ENCODE measurements at places on chromosomes 5 and 9.

- no peak for DNase-seq
Measured at GRCh38 chr5:6496636-6497035, 48.0 kb downstream of the UBE2QL1 start.

GRCh38 chr9:34383904-34384303 lies 7.2 kb upstream of the MYORG start:
- no peak for DNase-seq

- DNase-seq: no peak
Measured at GRCh38 chr9:70561111-70561510, 146.7 kb upstream of the KLF9 start.

DNA sequence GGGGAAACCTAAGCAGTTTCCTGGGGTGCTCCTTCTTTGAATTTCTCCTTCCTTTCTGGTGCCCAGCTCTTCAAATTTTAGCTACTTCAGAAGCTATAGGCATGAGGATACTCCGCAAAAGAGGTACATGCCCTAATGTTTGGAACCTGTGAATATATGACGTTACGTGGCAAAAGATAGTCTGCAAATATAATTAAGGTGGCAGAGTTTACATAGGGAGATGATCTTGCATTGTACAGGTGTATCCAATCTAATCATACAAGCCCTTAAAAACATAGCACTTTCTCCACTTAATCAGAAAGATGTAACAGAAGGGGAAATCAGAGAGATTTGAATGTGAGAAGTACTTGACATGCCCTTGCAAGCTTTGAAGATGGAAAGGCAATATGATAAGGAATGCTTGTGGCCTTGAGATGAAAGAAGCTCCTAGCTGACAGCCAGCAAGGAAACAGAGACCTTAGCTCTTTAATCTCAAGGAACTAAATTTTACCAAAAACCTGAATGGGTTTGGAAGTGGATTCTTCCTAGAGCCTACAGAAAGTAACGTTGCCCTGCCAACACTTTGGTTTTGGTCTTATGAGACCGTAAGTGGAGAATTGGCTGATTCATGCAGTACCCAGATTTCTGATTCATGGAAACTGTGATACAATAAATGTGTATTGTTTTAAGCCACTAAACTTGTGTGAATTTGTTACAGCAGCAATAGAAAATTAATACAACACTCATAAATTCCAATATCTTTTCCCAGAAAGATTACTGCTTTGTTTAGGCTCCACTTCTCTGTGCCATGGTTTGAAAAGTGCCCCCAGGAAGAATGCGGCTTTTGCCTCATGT lies 268.4 kb downstream of the FAM170A start:
- DNase-seq: peak; percentile 39

DNA sequence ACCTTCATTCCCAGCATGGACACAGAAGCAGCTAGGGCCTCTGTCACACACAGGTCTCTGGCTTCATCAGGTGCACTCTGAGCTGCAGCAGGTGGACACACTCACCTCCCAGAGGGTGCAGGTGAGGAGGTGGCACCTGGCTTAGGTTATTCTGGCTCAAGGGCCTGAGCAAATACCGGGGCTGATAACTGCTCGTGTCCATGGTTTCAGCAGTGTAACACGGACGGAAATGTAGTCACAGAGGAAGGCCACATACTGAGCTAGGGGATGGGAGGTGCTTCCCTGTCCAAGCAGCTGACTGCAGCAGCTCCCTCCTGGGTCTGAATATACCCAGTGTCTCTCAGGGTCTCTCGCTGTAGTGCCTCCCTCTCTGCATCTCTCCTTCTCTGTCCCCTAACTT lies 5.7 kb downstream of the PHF2 start:
- DNase-seq: peak; percentile 24

DNA sequence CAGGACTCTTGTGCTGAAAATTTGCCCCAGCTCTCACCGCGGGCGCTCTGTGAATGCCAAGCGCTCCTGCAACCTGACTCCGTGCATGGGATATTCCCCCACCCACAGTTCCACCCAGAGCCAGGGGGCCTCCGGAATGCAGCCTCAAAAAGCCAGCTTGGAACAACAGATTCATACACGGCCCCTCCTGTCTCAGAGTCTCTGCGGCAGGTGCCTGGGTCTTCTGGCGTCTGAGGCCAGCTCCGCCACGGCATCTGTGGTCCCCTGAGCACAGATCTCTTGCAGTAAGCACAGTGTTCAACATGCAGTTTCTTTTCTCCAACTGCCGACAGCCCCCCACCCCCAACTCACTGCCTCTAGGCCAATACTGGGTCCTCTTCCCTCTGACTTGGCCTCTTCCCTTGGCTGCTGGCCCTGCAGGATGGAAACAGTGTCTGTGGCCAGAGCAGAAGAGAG lies 355.7 kb upstream of the IRX2 start:
- no peak for DNase-seq

GRCh38 chr9:89383030-89383720 lies 64.9 kb downstream of the SECISBP2 start:
- DNase-seq: no peak

DNA sequence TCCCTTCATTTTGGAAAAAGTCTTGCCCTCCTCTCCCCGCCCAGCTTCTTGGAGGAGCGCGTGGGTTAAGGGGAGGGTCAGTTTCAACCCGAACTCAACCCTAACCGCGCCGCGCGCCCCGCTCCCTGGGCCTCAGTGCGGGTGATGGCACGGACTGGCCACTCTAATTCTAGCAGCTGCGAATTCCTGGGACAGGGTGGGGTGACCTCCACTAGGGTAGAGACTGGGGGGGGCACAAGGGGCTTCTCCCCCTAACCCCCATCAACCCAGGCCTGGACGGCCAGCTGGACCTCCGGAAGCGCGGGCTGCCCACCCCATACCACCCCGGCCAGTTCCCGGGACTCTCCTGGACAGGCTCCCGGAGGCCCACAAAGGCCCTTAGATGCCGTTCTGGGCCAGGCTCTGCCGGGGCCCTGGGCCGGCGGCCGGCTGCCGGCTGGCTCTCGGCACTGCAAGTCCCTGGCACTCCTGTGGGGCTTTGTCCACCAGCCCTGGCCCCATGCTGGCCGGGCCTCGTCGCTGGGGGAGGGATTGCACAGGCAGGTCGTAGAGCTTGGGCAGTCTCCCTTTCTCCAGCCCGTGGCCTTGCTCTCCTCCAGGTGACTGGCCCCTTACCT lies 7.2 kb upstream of the PSD2 start:
- DNase-seq: peak; percentile 47

GRCh38 chr9:22913518-22913917 lies 466.9 kb downstream of the DMRTA1 start:
- no peak for DNase-seq

- no peak for DNase-seq
Measured at GRCh38 chr5:52767766-52768480, 19.8 kb upstream of the ITGA1 start.

GRCh38 chr9:69526699-69527098 lies 145.5 kb downstream of the APBA1 start:
- no peak for DNase-seq

DNA sequence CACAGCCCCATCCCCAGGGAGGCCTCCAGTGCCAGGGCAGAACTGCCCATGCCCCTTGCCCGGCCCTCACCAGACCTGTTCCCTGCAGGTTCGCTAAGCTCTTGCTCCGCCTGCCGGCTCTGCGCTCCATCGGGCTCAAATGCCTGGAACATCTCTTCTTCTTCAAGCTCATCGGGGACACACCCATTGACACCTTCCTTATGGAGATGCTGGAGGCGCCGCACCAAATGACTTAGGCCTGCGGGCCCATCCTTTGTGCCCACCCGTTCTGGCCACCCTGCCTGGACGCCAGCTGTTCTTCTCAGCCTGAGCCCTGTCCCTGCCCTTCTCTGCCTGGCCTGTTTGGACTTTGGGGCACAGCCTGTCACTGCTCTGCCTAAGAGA lies 110.1 kb downstream of the RXRA start:
- no peak for DNase-seq

DNA sequence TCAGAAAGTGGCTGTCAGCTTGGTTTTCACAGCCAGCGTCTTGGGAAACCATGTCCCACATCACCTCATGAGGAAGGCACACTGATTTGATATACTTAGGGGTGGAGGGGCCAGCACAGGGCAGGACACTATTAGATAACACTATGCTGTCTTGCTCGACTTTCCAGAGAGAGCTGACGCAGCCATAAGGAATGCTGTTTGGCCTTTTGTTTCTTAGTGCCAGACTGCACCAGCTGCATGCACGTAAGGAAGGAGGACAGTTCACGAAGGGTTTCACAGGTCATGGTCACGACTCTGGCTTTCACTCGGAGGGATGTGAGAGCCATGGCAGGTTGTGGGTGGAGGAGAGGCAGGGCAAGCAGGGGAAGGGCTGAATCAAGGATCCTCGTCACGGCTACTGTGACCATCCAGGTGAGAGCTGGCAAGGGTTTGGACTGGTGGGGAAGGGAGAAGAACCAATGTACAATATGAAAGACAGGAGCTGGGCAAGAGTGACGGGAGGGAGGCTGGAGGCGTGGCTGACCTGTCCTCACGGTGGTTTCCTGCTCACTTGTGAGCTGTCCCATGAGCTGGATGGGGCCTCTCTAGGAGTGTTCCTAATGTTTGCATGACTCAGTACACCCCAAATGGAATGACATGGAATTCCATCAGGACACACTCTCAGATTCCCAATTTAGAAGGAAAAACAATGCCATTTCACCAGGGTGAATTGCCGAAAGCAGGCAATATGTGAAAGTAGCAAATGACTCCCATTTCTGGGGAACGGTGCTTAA lies 61.7 kb downstream of the OTULIN start:
- peak; percentile 51 for DNase-seq

GRCh38 chr5:117829646-117830045 lies 1158.7 kb downstream of the DTWD2 start:
- DNase-seq: no peak

DNA sequence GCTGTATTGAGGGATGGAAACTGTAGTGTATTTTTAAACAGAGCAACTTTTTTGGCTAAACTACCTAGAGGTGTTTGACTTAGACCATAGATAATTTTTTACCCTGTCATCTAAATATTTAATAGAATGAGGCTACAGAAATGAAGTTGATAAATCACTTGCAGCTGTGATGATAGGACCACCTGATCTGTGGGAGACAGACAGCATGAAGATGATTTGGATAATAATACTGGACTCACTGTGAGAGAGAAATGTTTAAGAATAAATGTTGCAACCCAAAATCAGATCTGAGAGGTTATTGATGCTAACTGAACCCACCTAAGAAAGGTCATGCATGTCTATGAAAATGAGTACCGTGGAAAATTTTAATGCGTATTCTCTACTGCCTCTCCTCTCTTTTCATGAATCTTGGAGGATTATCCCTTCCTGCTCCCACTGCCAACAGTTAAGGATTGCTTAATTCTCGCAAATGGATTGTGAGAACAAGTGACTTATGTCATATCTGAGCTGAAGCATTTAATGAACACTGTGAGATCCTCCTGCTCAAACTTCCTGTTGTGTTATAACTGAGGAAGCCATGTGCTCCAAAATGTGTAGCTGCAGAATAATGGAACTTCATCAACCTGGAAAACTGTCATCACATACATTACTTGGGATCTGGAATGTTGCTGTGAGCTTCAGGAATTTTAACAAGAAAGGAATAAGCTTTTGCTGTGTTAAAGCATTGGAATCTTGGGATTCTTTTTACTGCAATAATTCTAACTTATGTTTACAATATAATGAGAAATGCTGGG lies 617.9 kb upstream of the CDH18 start:
- DNase-seq: no peak

GRCh38 chr5:673161-673830 lies 19.9 kb downstream of the TPPP start:
- no peak for DNase-seq

DNA sequence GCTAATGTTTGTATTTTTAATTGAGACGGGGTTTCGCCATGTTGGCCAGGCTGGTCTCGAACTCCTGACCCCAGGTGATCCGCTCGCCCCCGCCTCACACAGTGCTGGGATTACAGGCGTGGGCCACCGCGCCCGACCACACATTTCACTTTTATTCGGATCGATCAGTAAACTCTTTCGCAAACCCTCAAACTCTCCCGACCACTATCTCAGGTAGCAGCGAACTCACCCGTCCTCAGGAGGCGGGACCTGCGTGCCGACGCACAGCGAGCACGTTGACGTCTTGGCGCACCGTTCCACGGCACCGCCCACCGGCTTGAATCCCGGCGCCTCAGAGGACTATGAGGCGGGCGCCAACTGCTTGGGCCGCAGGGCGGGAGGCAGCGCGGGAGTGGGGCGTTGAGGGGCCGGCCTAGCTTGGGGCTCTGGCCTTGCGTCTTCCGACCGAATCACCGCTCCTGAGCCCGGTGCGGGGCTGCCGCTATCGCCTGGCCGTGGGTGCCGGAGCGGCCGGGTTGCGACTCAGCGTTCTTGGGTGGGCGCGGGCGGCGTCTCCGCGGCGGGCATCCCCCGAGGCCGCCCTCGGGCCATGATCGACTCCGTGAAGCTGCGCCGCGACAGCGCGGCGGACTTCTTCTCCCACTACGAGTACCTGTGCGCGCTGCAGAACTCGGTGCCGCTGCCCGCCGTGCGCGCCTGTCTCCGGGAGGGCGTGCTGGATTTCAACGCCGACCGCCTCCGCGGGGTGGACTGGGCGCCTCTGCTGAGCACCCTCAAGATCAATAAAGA lies at the start of gene CEP78:
CEP78 (plus strand) TSS at position 314 of the 789 bp plus-strand sequence; CDS start at position 590, 276 bp downstream.
- DNase-seq: peak; percentile 98

DNA sequence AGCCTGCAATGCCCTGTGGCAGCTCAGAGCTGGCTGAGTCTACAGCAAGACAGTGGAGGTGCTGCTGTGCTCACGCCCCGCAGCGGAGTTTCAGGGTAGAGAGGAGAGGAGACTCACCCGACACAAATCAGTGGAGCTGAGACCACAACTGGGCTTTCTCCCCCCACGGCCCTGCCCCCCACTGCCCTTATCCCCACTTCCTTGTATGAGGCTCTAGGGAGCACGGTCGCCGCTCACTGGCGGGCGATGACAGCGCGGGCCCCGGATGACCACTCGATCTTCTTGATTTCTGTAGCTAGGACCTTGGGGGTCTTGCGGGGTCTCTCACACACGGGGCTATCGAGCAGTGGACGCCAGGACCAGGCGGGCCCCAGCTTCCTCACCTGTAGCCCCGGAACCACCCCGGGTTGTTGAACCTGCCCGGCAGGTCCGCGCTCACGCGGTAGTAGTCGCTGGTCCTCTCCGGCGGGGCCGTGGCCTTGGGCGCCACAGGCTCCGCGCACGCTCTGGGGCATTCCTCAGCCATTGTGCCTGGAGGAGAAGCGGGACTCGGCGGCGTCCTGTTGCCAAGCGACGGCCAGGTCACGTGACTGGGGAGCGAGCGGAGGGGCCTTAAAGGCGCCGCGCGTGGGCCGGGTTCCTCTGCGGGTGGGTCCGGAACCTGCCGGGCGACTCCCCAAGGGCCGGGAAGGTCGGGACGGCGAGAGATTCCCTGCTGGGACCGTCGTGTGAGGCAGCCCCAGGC lies 984 bp upstream of the MRPS2 start:
- DNase-seq: peak; percentile 94

All from GM23248 (cell line).